ENCODE measurements at places on chromosomes 12 and 14. TPM values are rescaled to one million over a fixed set of nuclear protein-coding genes. Genes with fewer than 3 reads are reported as not detected.

The SDS gene
- total RNA-seq = 0.26 TPM

DNA sequence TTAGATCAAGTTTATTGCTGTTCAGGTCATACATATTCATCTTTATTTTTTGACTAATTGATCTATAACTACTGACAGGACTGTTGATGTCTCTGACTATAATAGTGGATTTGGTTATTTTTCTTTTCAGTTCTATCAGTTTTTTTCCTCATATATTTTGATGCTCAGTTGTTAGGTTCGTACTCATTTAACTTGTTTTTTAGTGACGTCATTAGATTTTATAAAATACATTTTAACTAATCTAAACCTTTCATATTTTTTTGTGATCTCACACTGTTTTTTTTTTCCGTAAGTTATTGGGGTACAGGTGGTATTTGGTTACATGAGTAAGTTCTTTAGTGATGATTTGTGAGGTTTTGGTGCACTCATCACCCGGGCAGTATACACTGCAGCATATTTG is 841.2 kb upstream of the FBXO33 start:
- DNase-seq = no peak

The ERP27 gene
- 2.3 TPM for total RNA-seq

DNA sequence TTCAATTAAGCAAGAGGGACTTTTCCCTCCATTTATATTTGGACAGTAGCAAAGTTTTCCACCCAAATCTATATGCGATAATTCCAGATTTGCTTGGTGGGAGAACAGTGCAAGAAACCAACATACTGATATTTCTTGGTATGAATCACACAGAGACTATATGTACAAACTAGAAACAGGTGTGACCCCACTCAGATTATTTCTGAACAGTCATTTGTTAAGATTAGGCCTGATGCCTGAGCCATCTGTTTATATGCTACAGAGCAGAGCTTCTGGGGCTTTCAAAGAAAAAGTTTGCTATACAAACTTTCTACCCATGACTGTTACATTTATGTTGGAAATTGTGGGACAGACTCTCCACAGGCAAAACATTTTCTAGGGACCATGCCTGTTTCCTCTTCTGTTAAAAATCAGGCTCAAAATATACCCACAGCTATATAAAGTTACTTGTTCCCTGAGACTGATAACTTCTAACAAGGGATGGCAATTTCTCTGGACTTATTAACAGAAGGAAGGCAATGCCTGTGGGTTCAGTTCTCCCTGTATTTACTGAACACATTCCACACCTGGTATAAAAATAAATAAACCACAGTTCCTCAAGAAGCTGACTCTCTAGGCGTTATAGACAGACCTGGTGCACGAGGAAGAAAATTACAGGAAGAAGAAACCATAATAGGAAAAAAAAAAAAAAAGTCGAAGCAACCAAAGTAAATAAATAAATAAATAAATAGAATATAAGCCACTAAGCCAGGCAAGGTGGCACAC is 8.0 kb downstream of the PTPN21 start:
- DNase-seq = no peak

- DNase-seq = no peak
Measured at GRCh38 chr12:91289906-91290305, 107.3 kb upstream of the DCN start.

DNA sequence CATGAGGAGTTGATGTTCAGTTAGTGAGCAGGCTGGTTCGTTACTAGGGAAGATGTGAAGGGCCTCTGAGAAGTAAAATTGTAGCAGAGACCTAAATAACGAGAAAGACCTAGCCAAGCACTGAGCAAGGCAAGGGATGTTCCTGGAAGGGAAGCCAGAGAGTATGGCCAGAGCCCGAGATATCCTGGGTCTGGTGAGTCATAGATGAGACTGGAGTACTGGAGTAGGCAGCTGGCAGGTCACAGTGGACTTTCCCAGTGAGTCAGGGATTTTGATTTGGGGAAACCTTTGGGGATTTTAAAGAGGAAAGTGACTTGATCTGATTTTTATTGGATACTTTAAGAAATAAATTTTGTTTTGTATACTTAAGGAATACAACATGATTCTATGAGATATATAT is 369.0 kb downstream of the DIO2 start:
- peak; percentile 36 for DNase-seq

GRCh38 chr12:38501991-38502390 is 185.4 kb downstream of the ALG10B start:
- no peak for DNase-seq

DNA sequence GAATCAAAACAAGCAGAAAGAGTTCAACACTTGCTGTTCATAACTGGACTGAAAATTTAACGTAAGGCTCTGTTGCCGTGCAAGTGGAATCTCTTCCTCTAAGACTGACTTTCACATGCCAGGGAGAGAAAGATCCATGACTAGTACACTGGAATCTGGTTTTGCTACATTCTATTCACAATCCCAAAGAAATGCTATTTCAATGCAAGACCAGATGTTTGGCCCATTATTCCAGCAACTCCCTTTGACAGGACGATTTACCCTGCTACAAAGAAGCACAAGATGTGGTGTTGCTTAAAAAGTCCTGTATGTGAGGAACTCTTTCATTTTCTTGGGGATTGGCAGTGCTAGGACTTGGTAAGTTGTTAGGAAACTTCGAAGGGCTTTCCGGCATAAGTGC is 17.4 kb downstream of the RFC5 start:
- no peak for DNase-seq

DNA sequence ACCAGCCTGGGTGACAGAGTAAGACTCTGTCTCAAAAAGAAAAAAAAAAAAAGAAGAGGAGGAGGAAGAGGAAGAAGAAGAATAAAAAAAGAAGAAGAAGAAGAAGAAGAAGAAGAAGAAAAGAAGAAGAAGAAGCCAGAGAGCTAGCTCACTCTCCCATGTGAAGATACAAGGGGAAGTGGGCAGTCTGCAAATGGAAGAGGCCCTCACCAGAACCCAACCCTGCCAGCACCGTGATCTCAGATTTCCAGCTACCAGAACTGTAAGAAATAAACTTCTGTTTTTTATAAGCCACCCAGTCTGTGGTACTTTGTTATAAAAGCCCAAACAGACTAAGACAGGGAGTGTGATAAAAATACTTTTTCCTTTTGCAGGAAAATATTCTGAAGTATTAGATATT is 130.7 kb downstream of the ETNK1 start:
- no peak for DNase-seq

GRCh38 chr12:125860672-125861288 is 795.5 kb downstream of the AACS start:
- no peak for DNase-seq

DNA sequence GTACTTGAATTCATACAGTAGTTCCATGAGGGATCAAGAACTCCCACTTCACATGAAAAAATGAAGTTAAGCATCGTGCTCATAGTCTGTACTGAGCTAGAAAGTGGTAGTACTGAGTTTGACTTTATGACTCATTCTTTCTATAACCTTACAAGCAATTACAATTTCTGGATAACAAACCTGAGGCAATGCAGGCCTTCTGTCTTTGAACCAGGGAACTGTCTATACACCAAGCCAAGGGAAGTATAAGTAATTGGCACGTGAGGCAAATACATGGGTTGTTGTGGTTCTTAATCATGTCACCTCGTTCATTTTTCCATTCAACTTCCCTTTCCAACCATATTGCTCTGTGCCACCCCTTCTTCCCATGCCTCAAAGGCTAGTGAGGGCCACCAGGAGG is 16.8 kb downstream of the GNS start:
- DNase-seq = no peak

The IL22 gene
- not detected for total RNA-seq

GRCh38 chr14:92759679-92760523 is 11.5 kb upstream of the LGMN start:
- DNase-seq = no peak

The MFAP5 gene
- total RNA-seq = not detected

DNA sequence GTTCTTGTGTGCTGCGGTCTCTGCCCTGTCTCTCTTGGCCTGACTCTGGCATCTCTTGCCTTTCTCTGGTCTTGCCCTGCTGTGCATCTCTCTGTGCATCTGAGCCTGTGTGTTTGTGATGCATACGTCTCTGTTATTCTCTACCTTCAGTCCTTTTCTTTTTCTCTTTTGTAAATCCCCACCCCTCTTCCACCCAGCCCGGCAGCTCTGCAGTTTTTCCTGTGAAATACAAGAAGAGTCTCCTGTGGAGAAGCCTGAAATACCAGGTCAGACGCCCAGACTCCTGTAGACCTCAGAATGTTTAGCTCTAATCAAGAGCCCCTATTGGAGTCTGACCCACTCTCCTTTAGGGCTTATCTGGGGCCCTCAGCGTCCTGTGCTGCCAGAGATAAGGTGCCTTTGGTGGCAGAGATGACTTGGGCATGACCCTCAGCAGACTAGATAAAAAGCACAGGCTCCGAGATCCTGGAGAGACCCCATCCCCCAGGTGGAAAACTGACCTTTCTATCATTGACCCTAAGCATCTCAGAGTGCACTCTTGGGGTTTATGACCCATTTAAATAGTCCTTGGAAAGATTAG is 167.5 kb upstream of the SRRM4 start:
- DNase-seq = no peak

DNA sequence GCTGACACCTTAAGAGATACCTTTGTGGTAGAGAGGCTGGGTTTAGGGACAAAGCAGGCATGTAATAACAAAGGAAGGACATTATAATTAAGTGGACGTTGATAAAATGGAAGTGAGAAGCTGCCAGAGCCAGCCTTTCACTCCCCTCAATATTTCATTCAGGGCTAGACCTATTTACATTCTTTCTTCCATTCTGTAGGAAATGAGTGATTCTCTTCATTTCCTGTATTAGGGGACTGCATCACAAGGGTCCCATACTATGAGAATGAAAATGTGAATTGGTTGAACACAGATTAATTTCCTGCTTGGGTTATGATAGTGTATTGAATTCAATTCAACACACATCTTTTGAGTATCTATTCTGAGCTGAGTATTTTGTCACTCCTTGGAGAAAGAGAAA is 143.0 kb downstream of the OTOGL start:
- DNase-seq = no peak

The LRP1 gene
- total RNA-seq = 16.6 TPM
